ENCODE measurements at places on chromosomes 11 and 22.

GRCh38 chr11:25824688-25825087 lies 507.2 kb upstream of the ANO3 start:
- DNase-seq: no peak

DNA sequence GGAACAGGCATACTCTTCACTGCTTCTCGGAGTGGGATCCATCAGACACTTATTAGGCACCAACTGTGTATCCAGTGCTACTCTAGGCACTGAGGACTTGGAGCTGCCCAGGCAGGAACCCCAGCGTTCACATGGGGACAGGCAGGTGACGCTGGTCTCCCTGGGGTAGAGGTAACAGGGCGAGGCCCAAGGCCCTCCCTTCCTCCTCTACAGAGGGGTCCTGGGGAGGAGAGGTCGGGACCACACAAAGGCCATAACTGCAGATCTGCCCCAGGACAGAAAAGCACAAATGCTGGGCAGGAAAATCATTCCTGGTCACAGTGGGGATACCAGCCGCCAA lies 262.2 kb downstream of the BRD1 start:
- no peak for DNase-seq

DNA sequence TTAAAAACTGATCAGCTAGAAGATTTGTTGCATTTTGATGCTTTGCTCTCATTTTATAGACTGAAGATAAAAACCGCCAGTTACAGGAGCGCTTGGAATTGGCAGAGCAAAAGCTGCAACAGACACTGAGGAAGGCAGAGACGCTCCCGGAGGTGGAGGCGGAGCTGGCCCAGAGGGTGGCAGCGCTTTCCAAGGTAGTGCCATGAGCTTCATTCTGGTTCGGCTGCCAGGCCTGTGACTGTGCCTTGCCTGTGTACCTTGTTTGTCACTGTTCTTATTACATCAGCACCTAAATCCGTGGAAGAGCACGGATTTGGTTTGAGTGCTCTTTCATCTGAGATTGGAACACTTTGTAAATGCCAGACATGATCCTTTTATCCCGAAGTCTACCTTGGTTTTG lies 61.4 kb downstream of the PPFIA1 start:
- no peak for DNase-seq

DNA sequence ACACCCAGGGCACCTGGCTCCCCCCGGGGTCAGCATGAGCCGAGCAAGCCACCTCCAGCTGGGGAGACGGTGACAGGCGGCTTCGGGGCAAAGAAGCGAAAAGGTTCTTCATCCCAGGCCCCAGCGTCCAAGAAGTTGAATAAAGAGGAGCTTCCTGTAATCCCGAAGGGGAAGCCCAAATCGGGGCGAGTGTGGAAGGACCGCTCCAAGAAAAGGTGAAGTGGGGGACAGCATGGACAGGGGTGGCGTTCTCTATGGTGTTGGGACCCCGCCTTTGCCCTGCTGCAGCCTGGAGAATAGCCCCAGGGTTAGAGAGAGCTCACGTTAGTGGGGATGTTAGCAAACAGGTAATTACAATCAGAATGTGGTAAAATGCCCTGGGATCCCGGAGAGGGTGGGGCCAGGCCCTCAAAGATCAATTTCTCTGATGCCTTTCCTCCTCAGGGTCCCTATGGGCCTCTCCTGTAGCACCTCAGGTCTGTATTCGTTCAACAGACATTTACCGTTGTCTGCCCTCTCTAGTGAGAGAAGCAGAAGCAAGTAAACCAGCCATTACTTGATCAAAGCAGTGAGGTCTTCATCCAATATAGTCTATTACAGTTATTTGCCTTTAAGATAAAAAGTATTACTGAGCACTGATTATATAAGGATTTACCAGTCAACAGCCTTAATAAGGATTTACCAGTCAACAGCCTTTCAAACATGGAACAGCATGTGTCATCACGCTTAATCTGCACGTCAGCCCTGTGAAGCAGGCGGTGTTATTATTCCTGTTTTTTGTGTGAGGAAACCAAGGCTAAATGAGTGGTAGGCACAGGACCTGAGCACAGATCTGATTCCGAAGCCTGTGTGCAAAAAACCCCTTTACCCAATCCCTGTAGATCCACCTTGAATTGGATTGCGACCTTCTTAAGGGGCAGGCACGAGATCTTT lies 1.0 kb downstream of the CCDC86 start:
- peak; percentile 42 for DNase-seq

DNA sequence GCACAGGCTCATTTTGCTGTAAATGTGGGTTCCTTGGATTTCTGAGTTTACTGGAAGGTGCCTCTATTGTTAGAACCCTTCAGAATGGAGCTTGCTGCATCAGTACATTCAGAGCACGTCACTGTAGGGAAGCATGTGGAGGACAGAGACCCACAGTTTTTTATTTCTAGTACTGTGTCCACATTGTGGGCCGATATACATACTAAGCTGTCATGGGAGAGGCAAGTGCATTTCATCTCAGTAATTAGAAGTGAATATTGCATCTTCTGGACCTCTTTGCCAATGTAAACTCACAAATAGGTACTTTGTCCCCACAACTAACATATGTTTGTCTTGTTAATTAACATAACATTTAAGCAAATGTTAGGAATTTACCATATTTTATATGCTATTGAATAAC lies 139.7 kb downstream of the NAV2 start:
- DNase-seq: no peak

- DNase-seq: no peak
Observed at GRCh38 chr11:79609511-79609910, 168.7 kb upstream of the TENM4 start.

DNA sequence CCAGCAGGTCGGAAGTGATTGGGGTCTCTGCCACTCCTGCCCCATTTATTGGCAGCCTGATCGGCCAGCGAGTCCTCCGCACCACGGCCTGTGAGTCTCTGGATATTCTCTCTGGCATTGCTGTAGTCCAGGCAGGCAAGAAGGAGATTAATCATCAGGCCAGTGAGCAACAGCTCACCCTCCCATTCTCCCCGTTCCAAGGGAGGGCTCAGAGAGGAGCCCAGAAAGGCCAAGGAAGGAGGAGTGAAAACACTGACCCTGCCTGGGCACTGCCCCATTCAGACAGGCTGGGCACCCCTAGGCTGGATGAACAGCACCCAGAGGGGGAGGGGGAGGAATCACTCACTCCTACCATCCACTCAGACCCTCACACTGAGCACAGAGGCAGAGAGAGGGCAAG lies 3.1 kb downstream of the SAA2 start:
- DNase-seq: no peak

DNA sequence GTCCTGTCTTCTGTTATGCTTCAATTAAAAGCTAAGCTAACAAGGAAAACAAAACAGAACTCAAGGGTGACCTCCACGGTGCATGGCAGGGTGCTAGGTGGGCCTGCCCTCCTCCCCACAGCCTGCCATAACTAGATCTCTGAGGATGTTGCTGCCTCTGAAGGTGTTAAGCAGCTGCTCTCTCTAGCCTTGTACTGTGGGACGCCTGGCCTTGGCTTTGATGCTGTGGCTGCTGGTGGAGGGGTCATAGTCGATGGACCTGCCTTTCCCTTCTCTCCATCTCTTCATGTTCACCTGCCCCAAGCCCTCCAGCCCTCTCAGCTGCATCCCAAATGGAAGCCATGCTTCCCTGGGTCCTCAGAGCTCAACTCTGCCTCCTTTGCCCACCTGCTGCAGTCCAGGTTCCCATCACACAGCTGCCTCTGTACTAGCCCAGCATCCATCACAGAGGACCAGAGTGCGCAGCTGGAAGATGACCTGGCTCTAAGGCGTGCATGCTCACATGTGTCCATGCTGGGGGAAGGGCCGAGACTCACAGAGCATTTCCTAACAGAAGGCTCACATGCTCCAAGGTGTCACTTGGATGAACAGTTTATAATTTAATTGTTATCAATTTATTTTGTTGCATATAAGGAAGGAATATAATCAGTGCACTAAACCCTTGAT lies 180.3 kb upstream of the E2F8 start:
- DNase-seq: no peak

DNA sequence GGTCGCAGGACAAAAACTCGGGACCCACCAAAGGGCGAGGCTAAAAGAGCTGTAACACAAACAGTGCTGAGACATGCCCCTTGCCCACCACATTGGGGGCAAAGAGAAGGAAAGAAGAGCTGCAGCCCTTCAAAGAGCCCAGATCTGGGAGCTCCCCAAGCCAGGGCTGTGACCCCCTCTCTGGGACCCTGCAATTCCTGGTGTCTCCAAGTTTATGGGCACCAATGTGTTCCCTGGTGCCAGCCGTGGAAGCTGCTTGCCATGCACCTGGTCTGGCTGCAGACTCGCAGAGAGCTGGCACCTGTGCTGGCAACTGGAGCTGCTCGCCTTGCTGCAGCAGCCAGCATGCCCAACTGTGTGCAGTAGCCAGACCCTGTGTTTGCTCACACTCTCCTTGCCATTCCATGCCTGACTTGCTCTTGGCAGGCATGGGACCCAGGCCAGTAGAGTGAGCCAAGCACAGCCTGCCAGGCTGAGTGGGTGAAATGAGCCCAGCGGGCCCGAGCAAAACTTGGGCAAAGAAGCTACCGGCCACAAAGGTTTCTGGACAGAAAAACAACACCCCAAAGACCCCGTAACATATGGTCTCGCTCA lies 16.0 kb downstream of the RRP8 start:
- DNase-seq: no peak

DNA sequence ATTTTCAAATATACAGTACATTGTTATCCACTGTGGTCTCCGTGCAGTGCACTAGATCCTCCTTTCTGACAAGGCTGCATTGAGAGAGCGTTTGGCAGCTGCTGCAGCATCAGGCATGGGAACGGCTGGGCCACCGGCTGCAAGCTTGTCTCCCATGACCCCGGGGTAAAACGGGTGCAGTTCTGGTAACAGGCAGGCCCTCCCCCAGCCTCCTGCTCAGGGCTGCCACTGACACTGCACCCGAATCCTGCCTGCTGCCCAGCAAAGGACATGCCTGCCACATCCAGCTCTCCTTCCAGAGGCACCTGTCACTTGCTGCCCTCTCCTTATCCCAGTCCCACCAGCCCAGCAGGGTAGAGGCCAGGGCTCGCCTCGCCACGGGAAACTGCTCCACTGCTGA lies 124.5 kb upstream of the TMEM45B start:
- DNase-seq: no peak

GRCh38 chr11:77505956-77506355 lies 32.1 kb upstream of the PAK1 start:
- no peak for DNase-seq

GRCh38 chr11:6943131-6943530 lies 16.9 kb downstream of the ZNF215 start:
- DNase-seq: no peak

- no peak for DNase-seq
Observed at GRCh38 chr11:76844511-76844910, 16.2 kb upstream of the ACER3 start.

- no peak for DNase-seq
Observed at GRCh38 chr11:33552756-33553155, 147.9 kb downstream of the C11orf91 start.

DNA sequence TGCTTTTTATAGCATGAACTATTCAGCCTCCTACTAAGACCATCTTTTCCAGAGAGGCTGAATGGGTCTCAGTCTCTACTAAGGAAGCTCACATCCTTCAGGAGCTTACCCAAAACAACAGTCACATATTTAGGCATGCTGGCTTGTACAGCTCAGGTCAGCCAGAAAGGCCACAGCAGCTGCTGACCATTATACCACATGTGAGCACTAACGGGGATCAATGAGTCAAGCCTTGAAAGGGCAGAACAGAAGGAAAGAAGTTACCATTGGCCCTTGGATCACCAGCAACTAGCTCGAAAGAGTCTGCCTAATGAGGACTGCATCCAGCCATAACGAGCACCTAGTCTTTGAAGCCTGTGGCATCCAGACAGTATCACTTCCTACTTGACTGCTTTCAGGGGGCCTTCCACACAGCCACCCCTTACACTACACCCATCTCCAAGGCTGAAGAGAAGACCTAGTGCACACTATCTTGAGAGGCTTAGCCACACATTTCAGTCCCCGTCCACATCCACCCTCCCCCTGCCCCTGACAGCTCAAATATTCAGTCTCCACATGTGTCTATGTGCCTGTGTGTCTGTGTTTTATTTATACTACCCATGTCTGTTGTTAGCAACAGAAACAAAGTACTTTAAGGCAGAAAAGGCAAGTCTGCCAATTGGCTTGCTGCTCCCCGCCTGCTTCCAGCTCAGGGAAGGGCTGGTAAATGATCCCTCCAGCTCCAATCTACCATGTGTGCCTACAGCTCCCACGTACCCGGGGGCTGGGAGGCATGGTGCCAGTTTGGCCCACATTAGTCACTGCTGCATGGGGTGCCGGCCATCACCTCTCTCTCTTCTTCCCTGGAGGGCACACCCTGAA lies 95.5 kb downstream of the RPL27A start:
- DNase-seq: no peak

DNA sequence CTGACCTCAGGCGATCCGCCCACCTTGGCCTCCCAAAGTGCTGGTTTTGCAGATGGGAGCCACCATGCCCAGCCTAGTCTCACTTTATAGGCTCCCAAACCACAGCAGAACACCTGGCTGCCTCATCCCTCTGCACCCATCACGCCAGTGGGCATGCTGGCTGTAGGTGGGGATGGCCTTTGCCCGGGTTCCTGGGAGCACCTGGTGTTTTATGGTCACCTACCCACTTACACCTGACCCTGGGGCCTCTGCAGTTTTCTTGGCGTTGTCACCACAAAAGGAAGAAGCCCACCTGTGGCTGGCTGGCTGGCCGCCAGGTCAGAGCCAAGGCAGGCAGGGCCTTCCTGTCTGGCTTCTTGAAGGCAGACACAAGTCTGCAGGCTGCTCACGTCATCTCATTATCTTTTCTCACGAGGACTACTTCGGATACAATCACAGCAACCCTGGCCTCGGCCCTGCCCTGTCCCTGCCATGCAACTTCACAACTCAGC lies 8.2 kb downstream of the RRP7A start:
- DNase-seq: no peak

- DNase-seq: no peak
Observed at GRCh38 chr22:31882971-31883370, 61.4 kb upstream of the YWHAH start.

DNA sequence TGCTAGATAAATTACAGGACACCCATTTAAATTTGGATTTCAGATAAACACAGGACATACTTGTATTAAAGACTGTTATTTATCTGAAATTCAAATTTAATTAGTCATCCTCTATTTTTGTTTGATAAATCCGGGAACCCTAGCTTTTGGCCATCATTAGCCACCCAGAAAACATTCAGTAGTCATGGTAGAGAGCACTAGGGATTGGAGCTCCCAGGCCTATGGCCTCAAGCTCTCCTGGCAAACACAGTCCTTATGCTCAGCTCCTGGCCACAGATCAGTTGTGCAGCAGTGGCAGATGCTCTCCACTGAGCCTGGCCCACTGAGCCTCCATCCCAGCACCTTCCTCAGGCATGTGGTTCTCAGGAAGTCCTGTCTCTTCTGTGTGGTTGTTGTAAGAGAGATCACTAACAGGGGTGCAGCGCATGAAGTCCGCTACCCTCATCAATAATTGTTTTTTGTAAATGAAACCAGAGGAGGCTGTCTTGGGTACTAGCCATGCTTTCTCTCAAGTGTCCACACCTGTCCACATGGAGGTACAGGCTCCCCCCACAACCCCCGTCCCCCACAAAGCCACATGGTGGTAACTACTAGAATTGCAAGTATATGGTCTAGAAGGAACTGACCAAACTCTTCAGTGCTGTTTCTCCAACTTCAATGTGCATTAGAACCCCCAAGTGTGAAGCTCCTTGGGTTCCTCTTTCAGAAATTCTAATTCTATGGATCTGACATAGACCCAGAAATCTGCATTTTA lies 1.1 kb upstream of the IRAG1 start:
- no peak for DNase-seq
